ENCODE measurements at places on chromosomes 2 and 18.

DNA sequence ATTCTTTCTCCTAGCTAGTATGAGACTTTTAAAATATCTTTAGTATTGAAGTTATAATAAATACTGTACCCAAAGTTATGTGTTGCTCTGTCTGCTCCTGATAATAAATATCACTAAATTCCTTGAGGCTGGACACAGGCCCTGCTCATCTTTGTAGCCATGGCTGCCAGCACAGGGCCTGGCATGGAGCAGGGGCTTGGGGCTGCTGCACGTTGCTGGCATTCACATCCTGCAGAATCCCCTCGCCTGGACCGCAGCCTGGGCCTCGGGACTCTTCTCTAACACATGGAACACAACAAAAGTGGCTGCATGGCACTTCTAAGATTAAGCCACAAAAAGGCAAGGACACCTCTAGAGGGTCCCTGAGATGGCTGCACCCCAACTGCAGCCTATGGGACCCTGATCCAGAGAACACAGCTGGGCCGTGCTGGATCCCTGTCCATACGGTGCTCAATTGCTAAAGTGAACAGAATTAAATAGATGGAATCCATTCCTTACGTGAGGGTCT is 477.5 kb upstream of the MYT1L start:
- DNase-seq, result no peak

DNA sequence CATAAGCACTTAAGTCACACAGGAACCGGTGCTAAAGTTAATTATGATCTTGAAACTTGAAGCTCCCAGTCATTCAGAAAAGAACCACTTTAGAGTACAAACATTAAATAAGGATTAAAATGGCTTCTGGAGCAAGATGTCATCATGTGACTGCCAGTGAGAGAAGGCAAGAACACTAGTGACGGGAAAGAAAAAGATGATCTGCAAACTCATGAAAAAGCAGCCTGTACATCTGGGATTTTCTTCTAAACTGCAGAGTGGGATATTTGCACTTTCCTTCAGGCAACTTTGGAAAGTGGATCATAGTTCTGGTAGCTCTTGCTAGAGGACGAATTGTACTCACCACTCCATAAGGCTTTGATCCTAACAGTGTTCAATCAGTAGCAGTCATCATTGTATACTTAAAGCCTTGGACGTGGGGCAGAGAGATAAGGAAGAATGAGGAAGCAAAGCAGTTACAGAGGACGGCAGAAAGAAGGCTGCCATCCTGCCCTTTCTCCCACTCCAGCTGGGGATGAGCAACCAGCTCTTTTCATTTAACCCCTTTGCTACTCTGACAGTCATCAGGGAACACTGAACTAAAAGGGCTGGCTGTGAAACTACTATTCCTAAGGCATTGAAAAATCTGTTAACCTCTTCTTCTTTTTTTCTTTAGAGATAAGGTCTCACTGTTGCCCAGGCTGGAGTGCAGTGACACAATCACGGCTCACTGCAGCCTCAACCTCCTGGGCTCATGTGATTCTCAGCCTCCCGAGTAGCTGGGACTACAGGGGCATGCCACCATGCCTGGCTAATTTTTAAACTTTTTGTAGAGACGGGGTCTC is 18.1 kb downstream of the ABHD3 start:
- no peak for DNase-seq

DNA sequence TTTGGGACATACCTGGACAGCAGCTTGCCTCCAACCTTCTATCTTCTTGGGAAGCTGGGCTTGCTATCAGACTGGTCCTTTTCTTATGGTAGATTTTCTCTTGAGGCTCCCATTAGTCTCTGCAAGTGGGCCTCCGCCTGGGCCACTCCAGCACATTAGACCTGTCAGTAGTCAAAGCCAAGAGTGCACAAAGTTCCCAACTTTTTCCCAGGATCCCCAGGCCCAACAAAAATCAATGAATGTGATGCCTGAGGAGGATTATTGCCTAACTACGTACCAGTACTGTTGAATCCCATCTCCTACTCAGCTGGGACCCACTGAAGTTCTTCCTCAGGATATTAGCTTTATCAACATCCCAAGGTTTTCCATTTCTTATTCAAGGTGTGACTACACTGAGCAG is 51.7 kb downstream of the PROC start:
- no peak for DNase-seq

GRCh38 chr2:63051795-63052333 is 1.2 kb downstream of the OTX1 start:
- DNase-seq, result no peak

DNA sequence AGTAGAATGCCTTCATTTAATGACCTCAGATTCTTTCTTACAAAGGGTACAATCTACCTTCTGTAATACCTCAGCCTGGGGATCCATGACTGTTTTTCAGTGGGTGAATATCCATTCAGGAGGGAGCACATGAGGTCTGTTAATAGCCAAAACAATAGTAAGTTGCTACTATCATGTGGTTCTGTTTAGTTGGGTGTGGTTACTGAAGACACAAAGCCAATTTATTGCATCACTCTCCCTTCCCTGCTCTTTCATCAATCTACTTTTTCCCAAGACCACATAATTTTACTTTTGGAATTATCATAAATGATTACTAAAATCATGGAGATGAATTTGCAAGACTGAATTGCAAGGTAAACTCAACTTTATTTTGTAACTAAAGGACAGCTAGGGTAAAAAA is 254.2 kb downstream of the GALNT13 start:
- no peak for DNase-seq

- DNase-seq, result no peak
These were observed 246.9 kb upstream of the SLC39A10 start for GRCh38 chr2:195410074-195410671.

GRCh38 chr2:238420878-238421694 is 5.6 kb upstream of the ASB1 start:
- no peak for DNase-seq

- DNase-seq, result no peak
These were observed 152.6 kb downstream of the COL6A3 start for GRCh38 chr2:237261327-237261726.

DNA sequence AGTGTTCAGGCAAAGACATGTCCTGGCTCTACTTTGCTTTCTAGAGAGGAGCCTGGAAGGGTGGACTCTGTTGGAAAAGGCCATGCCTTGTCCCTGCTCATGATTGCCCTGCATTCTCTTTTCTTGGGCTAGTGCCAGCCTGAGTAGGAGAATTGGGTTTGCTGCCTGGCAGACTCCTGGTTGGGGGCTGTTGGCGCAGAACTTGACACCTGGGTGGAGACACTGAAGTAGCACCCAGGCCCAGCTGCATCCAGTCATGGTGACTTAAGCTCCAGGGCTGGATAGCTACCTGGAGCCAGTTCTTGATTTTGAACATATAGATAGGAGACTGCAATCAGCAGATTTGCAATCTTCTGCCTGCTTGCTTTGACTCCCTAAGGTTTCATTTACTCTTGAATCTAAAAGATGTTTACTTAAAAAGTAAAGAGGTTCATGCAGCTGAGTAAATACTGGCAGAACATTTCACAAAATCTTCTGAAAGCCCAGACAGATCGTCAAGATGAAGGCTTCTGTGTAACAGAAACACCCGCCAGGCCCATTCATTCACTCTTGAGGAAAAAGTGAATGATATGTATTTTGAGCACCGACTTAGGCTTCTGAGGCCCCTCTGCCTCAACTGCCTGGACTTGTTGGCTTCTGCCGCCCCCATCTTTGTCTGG is 38.0 kb upstream of the YWHAQ start:
- no peak for DNase-seq

- no peak for DNase-seq
These were observed 42.4 kb downstream of the MEIS1 start for GRCh38 chr2:66477135-66477842.
